Activated CD4-positive, alpha-beta T cell treated with anti-CD3 and anti-CD28 coated beads for 48 hours (primary cell): ENCODE measurements at places on chromosomes 1 and 21.

GRCh38 chr1:91645031-91645430 is 144.4 kb downstream of the CDC7 start:
- no peak for DNase-seq

GRCh38 chr1:230772457-230773395 is 25.5 kb downstream of the CAPN9 start:
- no peak for DNase-seq

GRCh38 chr1:174204697-174205308 is 45.5 kb downstream of the RABGAP1L start:
- no peak for DNase-seq

GRCh38 chr1:60280256-60280655 is 206.7 kb upstream of the C1orf87 start:
- DNase-seq: no peak

- DNase-seq: no peak
Measured at GRCh38 chr1:214022229-214022791, 34.5 kb downstream of the PROX1 start.

DNA sequence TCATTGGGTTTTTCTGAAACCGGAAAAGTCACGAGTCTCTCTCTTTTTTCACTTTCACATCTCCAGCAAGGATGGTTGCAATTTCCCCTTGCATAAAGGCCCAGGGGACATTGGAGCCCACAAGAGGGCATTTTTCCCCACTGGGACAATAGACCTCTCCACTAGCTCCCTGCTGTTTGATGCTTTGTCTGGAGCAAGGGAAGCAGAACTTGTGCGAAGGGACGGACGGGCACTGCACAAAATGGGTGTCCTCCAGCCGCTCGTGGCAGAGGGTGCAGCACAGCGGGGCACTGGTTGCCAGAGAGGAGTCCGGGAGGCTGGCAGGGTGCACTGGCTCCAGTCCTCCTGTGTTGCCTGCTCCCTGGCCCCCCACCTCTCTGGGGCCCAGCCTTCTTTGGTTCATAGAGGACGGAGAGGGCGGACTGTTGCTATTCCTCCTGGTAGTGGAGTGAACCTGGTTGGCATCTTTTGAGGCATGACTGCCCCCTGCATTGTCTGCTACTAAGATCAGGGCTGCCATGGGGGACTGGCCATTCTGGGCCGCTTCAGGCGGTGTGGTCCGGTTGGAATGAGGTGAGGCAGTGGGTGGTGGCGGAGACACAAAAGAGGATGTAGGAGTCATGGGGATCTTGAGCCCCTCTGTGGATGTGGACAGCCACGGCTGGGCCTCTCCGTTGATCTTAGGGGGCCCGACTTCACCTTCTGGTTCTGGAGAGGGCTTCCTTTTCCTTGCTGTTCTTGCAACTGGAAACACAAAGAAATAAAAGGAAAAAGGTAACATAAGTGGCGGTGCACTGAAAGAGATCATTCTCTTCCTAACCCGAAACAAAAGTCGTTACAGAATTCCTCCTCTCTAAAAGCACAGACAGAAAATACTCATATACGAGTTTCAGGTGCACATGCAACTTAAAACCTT is 2.6 kb downstream of the IRF2BP2 start:
- peak; percentile 45 for DNase-seq

- DNase-seq: no peak
Measured at GRCh38 chr21:43728154-43728466, 9.2 kb downstream of the PDXK start.

DNA sequence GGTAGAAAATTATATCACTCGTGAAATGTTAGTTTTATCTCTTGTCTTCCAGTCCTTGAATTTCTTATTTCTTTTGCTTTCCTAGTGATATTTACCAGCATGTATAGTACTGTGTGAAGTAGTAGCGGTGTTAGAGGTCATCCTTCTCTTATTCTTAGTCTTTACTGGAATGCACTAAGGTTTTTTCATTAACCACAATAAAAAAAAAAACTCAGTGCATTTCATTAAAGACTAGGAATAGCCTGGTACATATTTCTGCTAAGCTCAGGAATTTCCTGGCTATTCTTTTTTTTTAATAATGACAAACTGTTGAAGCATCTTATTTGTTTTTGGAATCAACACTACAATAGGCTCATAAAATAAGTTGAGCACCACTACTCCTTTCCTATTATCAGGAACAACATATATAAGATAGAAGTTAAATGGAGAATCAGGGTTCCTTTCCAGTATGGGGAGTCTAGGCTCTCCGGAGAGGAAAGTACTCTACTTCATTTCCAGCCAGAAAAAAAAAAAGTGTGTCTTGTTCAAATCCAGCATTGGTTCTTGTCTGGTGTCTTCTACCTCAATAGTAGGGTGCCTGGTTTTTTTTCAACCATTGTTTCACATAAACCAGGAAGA is 60.0 kb downstream of the TNFSF18 start:
- DNase-seq: no peak
